ENCODE measurements at places on chromosomes 1 and 21.

DNA sequence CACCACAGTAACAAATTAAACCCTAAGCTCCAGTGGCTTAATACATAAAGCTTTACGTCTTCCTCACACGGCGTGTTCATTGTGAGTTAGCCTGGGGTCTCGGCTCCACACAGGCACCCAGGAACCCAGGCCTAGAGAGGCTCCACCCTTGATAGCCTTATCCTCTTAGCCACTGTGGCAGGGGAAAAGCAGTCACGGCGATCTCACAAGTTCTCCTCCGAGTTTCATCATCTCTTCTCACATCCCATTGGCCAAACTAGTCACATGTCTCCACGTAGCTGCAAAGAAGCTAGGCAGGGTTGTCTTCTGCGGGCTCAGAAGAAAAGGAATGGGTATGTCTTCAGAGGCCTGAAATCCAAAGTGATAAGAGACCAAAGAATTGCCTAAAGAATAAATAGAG, 122.3 kb upstream of the GRIK3 start:
- no peak for DNase-seq

- DNase-seq: no peak
Measured at GRCh38 chr1:16442941-16443340, 2.4 kb downstream of the NECAP2 start.

GRCh38 chr1:8297245-8297644, 20.7 kb upstream of the SLC45A1 start:
- no peak for DNase-seq

DNA sequence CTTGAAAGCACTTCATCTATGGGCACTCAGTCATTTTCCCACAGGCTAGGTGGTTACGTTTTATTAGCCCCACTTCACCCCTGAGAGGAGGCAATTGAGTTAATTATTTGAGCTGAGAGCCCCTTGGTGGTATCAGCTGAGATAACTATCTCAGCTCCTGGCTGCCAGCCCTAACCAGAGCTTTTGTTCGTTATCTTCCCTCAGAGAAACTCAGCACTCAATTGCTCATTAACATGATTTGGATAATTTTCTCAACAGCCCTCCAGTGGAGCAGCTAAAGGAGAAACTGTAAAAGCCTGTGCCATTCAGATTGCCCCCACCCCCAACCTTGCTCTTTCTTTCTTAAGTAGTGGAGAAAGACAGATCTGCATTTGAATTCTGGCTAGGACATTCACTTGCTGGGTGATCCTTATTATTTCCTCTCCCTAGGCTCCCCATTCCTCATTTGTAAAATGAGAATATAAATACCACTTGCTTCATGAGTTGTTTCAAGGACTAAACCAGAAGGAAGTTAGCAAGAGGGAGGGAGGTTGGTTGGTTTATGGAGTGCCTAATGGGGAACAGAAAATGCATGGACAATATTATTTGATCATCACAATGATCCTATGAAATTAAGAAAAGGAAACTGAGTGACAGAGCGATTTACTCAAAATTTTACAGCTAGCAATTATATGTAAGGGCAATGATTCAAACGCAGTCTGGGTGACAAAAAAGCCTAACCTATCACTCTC, 218.7 kb upstream of the FGGY start:
- DNase-seq: no peak

- no peak for DNase-seq
Measured at GRCh38 chr1:85297855-85298629, 21.6 kb upstream of the BCL10 start.

GRCh38 chr1:8384088-8384487, 66.2 kb downstream of the SLC45A1 start:
- DNase-seq: no peak

DNA sequence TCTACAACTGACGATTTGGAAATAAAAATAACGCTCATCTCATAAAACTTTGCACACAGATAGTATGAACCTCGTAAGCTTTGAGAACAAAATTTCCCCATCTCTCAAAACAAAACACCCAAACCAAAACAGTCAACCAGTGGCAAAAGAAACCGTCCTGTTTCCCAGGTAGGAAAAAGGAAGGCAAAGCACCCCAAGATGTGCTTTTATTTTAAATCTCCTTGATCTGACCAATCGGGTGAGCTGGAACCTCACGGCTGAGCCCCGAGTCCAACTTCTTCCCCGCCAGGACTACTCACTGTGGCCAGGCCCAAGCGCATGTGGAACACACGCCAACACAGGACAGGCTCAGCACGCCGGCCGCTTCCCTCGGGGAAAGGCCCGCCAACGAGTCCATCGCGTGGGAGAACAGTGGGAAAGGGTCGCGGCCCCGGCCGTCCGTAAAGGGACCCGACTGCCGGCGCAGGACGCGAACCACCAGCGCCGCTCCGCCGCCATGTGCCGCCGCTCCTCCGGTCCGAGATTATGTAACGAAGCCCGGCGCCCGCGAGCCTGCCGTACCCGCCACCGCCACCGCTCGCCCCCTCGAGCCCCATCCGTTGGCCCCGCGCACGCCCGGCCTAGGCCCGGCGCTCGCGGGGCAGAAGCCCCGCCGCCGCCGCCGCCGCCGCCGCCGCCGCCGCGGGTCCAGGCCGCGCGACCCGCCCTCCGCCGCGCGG, 759 bp downstream of the AHCTF1 start:
- DNase-seq: peak; percentile 74

DNA sequence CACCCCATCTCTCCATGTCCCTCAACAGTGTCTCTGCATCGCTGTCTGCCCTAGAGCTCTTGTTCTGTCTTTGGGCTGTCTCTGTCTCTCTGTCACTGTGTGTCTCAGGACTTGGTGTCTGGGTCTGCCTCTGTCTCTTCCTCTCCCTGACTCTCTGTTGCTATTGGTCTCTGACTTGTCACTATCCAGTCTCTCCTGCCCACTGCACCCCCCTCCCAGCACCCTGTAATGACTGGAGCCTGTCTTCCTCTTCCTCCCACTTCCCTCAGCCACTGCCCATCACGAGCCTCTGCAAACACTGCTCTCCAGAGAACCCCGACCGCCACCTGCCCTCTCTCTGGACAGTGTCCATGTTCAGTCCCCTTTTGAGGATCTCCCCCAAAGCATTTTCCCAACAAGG, 12.1 kb downstream of the PEAR1 start:
- DNase-seq: no peak

GRCh38 chr1:32864375-32865019, 6.2 kb downstream of the FNDC5 start:
- DNase-seq: no peak

- DNase-seq: no peak
Measured at GRCh38 chr1:152968248-152968647, 2.2 kb upstream of the SPRR4 start.

DNA sequence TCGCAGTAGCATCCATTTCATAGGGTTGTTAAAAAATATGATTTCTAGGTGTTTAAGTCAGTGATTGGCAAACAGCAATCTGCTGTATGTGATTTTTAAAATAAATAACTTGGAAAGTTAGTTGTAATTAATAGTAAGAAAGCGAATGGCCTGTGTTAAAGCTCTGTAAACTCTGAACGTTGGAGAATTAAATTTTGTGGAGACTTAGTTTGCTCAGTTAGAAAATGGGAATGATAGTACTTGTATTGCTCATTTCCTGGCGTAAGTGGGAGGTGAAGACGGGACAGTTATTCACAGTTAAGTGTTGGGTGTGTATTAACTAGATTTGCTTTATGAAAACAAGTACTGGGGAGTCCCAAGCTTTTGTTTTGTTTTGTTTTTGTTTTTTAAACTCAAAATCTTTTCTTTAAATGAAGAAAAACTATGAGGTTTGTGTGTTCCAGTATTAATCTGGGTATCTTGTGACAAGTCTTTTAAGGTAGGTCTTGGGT, 995 bp downstream of the CACYBP start:
- no peak for DNase-seq

GRCh38 chr1:230173187-230173975, 106.3 kb downstream of the GALNT2 start:
- no peak for DNase-seq

DNA sequence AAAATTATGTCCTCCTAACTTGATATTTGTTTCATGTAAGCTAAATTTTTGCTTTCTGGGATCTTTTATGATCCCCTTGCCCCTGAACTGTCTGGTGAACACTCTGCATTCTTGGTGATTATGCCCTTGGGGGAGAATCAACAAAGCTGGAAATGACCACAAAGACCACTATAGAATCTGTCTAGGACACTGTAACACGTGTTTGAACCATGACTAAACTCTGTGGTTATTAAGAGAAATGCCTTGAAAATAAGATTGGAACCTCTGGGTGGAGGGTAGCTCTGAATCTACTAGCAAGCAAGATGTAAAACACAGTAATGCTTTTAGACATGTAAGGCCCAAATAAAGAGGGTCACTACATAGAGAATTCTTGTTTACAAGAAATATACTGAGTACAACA, 237.5 kb downstream of the HMCN1 start:
- DNase-seq: no peak
